NCI-H2029 treated with DMSO at 0.1 percent for 48 hours (cell line): ENCODE measurements at places on chromosomes 2 and 18.

- DNase-seq, result no peak
These were observed 8.4 kb upstream of the TMEM185B start for GRCh38 chr2:120231564-120231973.

- no peak for DNase-seq
These were observed 289.6 kb downstream of the GALNT13 start for GRCh38 chr2:154161286-154161685.

- no peak for DNase-seq
These were observed 145.4 kb downstream of the TCF4 start for GRCh38 chr18:55442561-55442960.

DNA sequence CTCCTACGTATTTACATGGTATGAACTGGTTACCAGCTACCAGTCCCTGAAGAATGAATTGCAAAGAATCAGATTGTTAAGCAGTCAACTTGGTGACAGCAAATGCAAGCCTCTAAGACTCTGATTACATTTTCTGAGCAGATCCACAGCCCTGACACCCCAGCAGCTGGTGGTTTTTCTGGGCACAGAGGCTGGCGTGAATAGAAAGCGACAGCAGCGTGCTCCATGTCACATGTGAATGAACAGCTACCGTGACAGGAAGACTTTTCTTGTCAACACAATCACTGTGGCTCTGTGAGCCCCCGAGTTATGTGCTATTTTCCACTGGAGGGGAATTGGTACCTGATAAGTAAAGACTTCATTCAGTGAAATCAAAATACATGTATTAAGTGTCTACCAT is 93.2 kb upstream of the CBLN2 start:
- no peak for DNase-seq

DNA sequence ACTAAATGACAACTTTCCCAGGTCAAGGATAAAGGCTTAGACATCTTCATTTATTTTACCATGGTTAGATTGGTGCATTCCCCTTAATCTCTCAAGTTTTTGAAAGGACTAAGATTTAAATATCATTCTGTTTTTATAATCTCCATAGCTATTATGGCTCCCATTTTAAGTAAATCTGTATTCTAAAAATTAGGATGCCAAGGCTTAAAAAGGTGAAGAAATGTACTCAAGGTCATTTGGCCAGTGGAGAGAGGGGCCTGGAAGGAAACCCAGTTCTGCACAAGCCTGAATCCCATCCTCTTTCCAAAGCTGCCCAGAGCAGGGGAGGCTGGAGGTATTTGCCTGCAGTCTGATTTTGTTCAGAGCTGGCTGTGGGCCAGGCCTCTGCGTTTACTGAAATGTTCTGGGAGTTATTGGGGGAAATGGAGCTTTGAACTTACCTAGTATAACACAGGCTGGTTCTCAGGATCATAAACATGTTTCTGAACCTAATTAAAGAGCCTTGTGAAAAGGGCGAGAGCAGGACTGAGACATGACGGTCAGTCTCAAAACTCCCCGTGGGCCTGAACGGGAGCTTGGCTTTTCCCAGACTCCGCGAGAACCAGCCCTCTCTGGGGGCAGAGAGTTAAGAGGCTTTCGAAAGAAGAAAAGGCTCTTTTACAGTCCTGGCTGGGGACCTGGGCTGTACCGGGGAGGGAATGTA is 85.6 kb downstream of the DDX1 start:
- DNase-seq, result no peak

DNA sequence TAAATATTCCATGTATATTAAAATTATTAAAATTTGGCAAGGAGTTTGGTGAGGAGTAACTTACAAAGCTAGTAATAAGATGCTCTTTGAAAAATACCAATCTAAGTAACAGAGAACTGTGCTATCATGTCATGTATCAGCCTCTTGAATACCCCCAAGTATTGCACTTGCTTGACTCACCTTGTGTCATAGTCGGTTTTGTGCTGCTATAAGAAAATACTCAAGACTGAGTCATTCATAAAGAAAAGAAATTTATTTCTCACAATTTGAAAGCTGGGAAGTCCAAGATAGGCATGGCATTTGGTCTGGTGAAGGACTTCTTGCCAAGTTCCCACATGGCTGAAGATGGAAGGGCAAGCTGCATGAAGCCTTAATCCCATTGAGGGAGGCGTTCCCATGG is 179.2 kb downstream of the MEMO1 start:
- DNase-seq, result no peak

DNA sequence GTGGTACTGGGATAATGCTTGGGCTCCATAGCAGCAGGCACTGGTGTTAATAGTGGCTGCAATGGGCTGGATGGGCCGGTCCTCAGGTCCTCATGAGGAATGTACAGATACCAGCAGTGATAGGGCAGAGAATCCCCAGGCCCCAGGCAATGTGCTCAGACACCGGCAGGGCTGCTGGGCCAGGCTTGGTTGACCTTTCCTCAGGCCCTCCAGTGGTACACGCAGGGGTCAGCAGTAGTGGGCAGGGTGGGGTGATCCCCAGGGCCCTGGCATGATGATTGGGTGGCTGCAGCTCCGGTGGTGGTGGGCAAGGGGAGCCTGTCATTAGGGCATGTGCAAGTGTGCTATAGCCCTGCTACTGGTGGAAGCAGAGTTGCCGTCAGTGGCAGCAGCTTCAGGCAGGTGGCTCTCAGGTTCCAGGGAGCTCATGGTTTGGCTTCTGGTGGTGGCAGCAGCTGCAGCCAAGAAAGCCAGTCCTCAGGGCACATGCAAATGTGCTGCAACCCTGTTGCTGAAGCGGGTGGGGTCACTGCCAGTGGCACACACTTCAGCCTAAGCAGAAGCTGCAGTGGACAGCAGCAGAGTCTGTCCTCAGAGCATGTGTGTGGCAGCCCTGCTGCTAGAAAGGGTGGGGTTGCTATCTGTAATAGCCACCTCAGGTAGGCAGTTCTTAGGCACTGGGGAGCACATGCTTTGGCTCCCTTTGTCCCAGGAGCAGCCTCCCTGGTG is 56.8 kb downstream of the CCNT2 start:
- no peak for DNase-seq

GRCh38 chr2:64594226-64594989 is 59.3 kb downstream of the SERTAD2 start:
- DNase-seq, result no peak

- peak; percentile 19 for DNase-seq
These were observed 80.8 kb downstream of the NAT8 start for GRCh38 chr2:73561422-73561821.

GRCh38 chr2:237966250-237966564 is 607 bp upstream of the UBE2F start:
- DNase-seq, result no peak

DNA sequence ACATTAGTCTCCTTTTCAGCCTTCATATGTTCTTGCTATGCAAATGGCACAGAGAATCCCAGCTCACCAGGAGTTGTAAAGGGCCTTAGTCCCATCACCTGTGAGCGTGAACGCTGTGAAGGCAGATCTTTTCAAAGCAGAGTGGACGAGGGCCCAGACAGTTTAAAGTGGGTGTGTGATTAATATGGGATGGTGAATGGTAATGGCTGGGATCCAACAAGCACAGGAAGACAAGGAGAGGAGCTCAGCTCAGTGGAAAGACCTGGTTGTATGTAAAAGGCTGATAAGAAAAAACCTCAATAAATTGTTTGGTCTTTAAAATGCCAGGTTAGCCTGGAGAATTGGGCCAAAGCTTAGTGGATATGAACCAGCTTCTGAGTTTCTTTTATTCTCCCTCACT is 326.2 kb downstream of the NYAP2 start:
- peak; percentile 1 for DNase-seq

DNA sequence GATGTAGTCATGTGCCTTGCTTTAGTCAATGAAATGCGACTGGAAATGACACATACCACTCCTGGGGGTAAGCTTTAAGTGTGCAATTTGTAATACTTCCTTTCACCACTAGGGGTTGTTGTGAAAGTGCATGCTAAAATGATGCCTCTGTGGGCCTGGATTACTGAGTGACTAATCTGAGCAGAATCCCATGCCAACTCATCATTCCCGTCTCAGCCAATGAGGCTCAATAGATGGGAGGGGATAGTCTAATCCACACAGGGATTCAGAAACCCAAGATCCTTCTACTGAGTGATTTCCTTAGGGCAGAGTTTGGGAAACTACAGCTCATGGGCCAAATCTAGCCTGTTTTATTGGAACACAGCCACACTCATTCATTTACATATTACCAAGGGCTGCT is 54.0 kb downstream of the HRH4 start:
- no peak for DNase-seq

DNA sequence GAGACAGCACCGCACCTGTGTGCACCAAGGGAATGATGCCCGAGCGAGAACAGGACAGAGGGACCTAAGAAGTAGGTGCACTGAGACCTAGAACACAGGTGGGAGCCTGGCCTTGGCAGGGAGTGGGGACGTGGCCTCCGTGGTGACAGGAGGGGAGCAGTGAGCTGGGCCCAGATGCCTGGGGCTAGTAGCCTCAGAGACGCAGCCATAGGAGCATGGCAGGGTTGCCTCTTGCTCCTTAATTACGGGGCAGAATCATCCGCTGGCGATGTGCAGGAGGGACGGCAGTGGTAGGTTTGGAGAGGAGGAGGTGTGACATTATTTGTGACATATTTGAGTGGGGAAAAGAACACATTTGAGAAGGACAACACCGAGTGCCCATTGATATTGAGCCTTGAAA is 57.0 kb upstream of the HPCAL1 start:
- DNase-seq, result no peak

DNA sequence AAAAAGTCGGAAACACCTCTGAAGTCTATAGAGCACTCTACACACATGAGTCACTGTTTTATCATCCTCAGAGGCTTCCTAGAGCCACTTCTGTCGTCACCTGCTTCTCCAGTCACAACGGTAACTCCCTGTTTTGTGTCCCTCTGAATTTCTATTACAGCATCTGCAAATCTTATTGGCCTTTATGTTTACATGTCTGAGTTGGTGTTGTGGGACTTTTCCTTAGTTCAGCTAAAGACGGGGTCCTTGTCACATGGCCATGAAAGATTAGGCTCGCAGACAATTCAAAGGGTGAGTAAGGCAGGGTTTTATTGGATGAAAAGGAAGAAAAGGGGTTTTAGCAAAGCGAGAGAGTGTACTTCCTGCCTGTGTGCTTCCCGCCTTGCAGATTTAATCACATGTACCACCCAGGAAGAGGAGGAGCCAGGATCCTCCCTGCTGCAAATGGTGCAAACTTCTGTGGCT is 185.6 kb downstream of the LPIN1 start:
- DNase-seq, result no peak

DNA sequence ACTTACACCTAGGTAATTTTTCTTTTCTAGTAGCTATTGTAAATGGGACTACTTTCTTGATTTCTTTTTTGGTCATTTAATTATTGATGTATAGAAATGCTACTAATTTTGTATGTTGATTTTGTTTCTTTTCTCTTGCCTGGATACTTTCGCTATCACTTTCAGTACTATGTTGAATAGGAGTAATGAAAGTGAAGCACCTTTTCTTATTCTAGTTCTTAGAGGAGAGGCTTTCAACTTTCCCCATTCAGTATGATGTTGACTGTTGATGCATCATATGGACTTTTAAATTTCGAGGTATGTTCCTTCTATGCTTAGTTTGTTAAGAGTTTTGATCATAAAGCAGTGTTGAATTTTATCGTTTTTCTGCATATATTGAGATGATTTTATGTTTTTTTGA is 142.5 kb downstream of the CDH19 start:
- no peak for DNase-seq

- DNase-seq, result no peak
These were observed 188.2 kb downstream of the BCL2 start for GRCh38 chr18:63131106-63131958.

- DNase-seq, result no peak
These were observed 62.8 kb downstream of the DCC start for GRCh38 chr18:52402814-52403213.

DNA sequence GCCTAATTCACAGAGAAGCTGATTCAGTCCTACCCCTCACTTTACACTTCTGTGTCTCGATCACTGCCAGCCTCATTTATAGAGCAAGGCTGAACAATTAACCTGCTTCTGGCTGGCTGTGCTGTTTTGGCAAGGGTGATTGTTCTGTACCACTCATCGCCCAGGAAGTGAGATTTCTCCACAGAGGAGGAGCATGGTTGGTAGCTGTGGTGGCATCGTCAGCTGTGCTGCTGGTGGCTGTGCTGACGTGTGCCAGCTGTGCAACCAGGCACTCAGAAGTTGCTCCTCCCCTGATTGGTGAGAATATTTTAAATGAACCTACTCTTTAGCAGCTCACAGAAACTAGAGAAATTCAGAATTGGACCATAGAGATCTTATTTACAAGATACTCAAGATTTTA is 158.3 kb downstream of the EML6 start:
- DNase-seq, result peak; percentile 2

DNA sequence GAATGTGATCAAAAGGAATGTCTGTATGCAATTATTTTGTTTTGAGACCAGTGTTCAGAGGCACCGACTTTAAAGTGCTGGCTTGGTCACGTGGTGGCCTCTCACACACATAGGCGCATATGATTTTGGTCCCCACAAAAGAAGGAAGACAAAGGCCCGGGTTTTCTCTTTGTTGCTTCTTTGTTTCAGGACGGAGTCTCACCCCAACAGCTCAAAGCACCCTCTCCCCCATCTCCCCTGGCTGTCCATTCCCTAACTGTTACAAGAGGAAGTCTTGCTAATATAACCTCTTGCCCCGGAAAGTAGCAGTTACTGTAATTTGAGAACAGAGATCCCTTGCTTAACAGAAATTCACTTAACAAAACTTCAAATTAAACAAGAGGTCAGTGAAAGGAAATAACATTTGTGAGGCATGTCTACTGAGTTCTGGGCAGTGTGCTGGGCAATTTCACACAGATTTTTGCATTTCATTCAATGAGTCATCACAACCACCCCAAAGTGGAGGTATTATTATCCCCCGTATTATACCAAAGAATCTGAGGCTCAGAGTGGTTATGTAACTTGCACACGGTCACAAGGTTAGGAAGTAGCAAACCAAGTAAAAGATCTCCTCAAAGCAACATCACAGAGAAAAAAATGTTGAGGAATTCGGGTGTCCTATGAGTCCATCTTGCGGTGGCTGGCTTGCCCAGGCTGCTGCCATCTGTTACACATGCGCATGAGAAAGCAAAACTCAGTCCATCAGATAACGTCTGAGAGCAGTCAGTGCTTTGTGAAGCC is 75.8 kb downstream of the SDC1 start:
- no peak for DNase-seq

GRCh38 chr2:187453078-187453641 is 5.1 kb upstream of the CALCRL start:
- DNase-seq, result no peak

DNA sequence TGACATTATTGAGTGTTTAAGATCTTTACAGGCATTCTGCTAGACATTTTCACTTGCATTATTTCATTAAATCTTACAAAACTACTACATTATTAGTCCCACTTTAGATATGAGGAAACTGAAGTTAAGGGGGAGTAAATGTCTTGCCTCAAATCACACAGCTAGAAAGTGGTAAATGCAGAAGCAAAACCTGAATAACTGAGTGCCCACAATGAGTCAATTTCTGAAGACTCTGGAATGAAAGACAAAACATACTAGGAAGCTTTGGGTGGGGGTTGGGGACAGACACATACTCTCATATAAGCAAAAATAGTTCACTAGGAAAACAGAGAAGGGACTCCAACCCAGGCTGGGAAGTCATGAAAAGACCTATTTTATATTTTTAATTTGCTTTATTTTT is 214.4 kb upstream of the LRATD1 start:
- DNase-seq, result no peak

GRCh38 chr2:209472112-209472832 is 48.4 kb downstream of the MAP2 start:
- DNase-seq, result peak; percentile 91

GRCh38 chr2:85924522-85924921 is 35.7 kb upstream of the ST3GAL5 start:
- DNase-seq, result no peak

GRCh38 chr2:42787424-42787787 is 5.0 kb downstream of the HAAO start:
- DNase-seq, result no peak
